Cardiac muscle cell (in vitro differentiated cells and primary cell): ENCODE measurements at places on chromosomes 2 and 18. TPM values are rescaled to one million over a fixed set of nuclear protein-coding genes. Genes with fewer than 3 reads are reported as not detected.

DNA sequence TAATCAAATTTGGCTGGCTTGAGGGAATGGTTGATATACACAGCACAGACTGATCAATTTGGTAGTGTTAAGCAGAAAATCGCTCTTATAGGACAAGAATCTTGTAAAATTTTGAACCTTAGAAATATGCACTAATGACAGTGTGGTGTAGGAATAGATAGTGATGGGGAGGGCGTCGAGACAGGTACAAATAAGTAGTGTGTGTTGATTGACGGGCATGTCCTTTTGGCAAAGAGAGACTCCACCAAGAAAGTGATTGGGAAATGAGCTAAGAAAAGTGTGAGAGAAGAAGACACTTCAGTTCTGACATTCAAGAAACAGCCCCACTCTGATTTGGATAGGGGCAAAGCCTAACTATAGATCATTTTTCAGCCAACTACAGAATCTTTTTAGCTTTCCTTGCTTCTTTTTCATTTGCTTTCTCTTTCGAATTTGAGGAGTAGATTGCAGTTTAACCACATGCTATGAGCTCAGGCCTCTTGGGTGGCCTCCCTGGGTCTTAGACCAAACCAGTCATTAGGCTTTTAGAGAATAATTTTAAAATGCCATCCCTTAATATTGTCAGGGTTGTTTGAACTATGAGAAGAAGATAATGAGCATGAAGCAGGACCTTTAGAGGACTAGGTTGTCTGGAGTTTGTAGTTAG lies 127.1 kb downstream of the CERS6 start:
- peak overlapping the region; percentile 3 for H3K27ac ChIP-seq
- H3K27me3 ChIP-seq, result no peaks in the 10 kb centered on the region
- peaks cover 33% of the 10 kb centered on the region for H3K4me1 ChIP-seq
- no peak overlapping the region for H3K4me3 ChIP-seq

DNA sequence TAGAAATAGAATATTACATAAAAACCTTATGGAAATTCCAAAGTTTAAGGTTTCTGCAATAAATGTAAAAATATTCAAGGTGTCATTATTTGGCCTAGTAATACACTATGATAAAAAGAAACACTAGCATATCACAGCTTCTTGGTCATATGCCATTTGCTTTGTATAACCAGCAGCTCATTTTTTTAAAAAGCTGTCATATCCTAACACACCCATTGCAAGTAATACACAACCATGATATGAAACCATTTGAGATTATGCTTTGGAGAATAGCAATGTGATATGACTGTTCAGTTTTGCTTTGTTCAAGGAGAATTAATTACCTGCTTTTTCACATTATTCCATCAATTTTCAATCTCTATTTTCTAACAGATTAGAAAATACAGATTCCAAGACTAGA lies 149.0 kb downstream of the IKZF2 start:
- no peaks in the 10 kb centered on the region for H3K4me1 ChIP-seq
- no peak for DNase-seq
- no peak overlapping the region for H3K27ac ChIP-seq

- no peaks in the 10 kb centered on the region for H3K27me3 ChIP-seq
- no peak overlapping the region for H3K27ac ChIP-seq
- H3K36me3 ChIP-seq, result peaks cover 3% of the 10 kb centered on the region
- no peak overlapping the region for H3K4me3 ChIP-seq
Observed at GRCh38 chr2:135987441-135987840, 2.0 kb upstream of the DARS1 start.

DNA sequence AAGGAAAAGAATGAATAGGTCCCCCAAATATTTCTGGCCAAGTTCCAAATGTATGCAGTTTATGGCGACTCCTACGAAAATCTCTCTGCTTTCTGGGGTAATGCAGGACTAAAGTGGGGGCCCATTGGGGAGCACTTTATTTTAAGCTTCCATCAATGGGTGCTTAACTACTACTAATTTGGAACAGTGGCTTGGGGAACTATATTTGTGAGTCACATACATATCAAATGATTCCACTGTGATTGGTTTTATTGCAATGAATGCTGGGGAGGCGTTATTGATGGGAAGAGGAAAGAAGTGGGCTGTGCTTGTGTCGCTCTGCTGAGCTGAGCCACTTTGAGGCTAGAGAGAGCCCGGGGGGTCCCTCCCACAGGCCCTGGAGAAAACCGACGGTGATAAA lies 560.4 kb upstream of the SALL3 start:
- H3K4me1 ChIP-seq, result no peaks in the 10 kb centered on the region
- DNase-seq, result no peak
- H3K27ac ChIP-seq, result no peak overlapping the region

GRCh38 chr2:238573065-238573778 lies 146.5 kb downstream of the ASB1 start:
- no peaks in the 10 kb centered on the region for H3K27me3 ChIP-seq
- no peak for DNase-seq
- no peaks in the 10 kb centered on the region for H3K4me1 ChIP-seq
- no peak overlapping the region for H3K4me3 ChIP-seq
- no peaks in the 10 kb centered on the region for H3K36me3 ChIP-seq
- no peak overlapping the region for H3K27ac ChIP-seq

DNA sequence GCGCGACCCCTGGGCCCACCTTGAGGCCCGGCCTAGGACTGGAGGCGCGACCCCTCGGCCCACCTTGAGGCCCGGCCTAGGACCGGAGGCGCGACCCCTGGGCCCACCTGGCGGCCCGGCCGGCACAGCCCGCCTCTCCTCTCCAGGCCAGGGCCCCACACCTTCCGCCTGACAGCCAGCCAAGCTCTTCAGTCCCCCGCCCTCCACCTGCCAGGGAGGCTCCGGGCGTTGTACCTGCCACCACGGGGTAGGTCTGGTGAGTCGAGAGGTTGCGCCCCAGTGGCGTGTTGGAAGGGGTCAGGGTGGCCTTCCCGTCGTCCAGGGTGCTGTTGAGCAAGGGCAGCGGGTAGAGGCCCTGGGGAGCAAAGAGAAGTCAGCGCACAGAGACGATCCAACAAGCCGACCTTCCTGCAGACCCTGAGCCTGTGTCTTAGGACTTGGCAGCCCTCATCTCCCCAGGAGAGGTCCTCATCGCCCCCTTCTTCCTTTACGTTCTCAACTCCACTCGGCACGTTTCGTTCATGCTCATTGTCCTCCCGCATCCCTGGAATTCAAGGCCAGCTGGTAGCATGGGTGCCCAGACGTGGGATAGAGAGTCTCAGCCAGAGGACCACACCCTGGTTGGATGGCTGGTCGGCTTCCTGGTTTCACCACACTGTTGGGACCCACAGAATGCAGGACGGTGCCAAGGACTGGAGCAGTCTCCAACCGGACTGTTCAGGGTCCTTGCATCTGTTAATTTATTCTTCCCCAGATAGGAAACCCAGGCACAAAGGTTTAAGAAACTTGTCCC lies 42.2 kb downstream of the PAX8 start:
- no peak for DNase-seq
- no peak overlapping the region for H3K27ac ChIP-seq
- H3K27me3 ChIP-seq, result no peaks in the 10 kb centered on the region
- no peak overlapping the region for H3K4me3 ChIP-seq

ALPI gene
- not detected in 2 replicates for total RNA-seq

DNA sequence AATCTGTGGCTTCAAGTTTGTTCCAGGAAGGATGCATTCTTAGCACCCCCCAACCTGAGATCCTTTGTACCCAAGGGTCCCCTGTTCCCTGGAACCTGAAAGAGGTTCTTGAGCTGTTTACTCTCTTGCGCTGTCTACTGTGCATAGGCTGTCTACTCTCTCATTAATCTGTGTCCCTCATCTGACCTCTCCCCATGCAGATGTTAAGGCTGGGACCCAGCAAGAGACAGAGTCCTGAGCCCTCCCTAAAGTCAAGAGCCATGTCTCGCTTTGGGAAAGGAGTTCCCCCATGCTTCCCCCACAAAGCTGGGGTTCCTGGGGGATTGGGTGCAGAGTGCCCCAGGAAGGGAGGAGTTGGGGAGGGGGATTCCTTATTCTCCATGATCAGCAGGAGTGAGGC lies 312.9 kb downstream of the CYP26B1 start:
- H3K4me3 ChIP-seq, result no peak overlapping the region
- no peaks in the 10 kb centered on the region for H3K27me3 ChIP-seq
- no peaks in the 10 kb centered on the region for H3K36me3 ChIP-seq
- H3K27ac ChIP-seq, result no peak overlapping the region
- no peak for DNase-seq

- H3K27me3 ChIP-seq, result peaks cover 100% of the 10 kb centered on the region
- DNase-seq, result no peak
- peak overlapping the region; percentile 32 for H3K4me3 ChIP-seq
- H3K27ac ChIP-seq, result no peak overlapping the region
- H3K4me1 ChIP-seq, result peaks cover 3% of the 10 kb centered on the region
Observed at GRCh38 chr2:176078541-176079284, 5.0 kb downstream of the EVX2 start.

- no peaks in the 10 kb centered on the region for H3K27me3 ChIP-seq
- H3K4me1 ChIP-seq, result no peaks in the 10 kb centered on the region
- peak; percentile 38 for DNase-seq
- H3K4me3 ChIP-seq, result no peak overlapping the region
- H3K27ac ChIP-seq, result no peak overlapping the region
Observed at GRCh38 chr18:79117385-79117784, 48.2 kb downstream of the ATP9B start.

DNA sequence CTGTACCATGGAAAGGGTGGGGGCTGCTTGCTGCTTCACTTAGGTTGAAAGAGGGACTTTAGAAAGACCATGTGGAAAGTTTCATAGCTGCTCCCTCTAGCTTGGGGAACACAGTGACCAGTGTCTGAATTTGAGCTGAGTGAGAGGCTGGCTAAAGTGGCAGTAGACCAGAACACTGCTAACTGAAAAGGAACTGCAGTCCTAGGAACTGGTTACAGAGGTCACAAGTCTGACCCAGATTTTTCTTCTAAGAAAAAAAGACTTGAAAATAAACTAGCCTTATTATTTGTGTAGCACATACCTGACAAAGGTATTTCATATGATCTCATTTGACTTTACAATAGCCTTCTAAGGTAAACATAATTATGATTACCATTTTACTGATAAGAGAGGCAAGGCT lies 153.6 kb downstream of the FSHR start:
- no peaks in the 10 kb centered on the region for H3K36me3 ChIP-seq
- H3K27ac ChIP-seq, result no peak overlapping the region
- H3K4me1 ChIP-seq, result no peaks in the 10 kb centered on the region

CHAC2 gene
- 2.8 and 3.0 TPM in 2 replicates for total RNA-seq

SCYGR2 gene
- not detected in 2 replicates for total RNA-seq

TMEM247 gene
- not detected in 2 replicates for total RNA-seq

GRCh38 chr2:225040856-225041206 lies 1.4 kb downstream of the DOCK10 start:
- H3K36me3 ChIP-seq, result no peaks in the 10 kb centered on the region
- H3K4me3 ChIP-seq, result no peak overlapping the region
- DNase-seq, result no peak

GRCh38 chr2:117571590-117572349 lies 242.7 kb upstream of the DDX18 start:
- H3K4me1 ChIP-seq, result no peaks in the 10 kb centered on the region
- H3K4me3 ChIP-seq, result no peak overlapping the region
- DNase-seq, result no peak

GALNT5 gene
- 2.0 and 2.4 TPM in 2 replicates for total RNA-seq

- H3K27me3 ChIP-seq, result no peaks in the 10 kb centered on the region
- DNase-seq, result no peak
- peaks cover 38% of the 10 kb centered on the region for H3K4me1 ChIP-seq
- H3K4me3 ChIP-seq, result no peak overlapping the region
Observed at GRCh38 chr2:45678791-45679348, 27.4 kb downstream of the PRKCE start.

- H3K27me3 ChIP-seq, result no peaks in the 10 kb centered on the region
- DNase-seq, result no peak
- no peak overlapping the region for H3K27ac ChIP-seq
- no peak overlapping the region for H3K4me3 ChIP-seq
Observed at GRCh38 chr2:224687156-224687555, 29.0 kb downstream of the CCDC195 start.

CFAP65 gene
- 0.07 and 2.2 TPM in 2 replicates for total RNA-seq

DNA sequence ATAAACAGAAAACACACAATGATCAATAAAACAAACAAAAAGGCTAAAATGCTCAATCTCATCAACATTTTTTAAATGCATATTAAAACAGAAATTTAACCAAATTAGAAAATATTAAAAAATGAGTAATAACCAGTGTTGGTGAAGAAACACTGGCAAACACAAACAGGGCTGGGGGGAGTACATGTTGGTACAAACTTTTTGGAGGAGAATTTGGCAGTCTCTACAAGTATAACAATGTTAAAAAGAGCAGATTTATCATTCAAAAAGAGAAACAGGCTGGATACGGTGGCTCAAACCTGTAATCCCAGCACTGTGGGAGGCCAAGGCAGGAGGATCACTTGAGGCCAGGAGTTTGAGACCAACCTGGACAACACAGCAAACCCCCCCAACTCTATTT lies 13.9 kb downstream of the MOB1A start:
- H3K36me3 ChIP-seq, result peaks cover 77% of the 10 kb centered on the region
- H3K27me3 ChIP-seq, result no peaks in the 10 kb centered on the region
- no peak overlapping the region for H3K27ac ChIP-seq
- no peak for DNase-seq

DNA sequence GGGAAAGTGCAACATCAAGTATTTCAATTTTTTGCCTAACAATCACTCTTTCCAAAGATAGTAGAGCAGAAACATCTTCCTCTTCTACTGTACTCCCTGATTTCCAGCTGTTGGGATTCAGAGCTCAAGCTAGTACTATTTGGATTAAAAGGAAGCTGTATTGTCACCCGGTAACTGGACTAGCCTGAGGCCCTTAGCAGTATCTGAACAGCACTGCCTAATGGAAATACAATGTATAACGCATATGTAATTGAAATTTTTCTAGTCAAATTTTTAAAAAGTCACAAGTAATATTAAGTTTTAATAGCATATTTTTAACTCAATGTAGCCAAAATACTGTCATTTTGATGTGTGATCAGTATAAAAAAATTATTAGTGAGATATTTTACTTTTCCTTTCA lies 86.2 kb downstream of the COX7A2L start:
- no peak for DNase-seq
- no peaks in the 10 kb centered on the region for H3K27me3 ChIP-seq
- no peak overlapping the region for H3K4me3 ChIP-seq
- H3K27ac ChIP-seq, result no peak overlapping the region
- no peaks in the 10 kb centered on the region for H3K36me3 ChIP-seq

DNA sequence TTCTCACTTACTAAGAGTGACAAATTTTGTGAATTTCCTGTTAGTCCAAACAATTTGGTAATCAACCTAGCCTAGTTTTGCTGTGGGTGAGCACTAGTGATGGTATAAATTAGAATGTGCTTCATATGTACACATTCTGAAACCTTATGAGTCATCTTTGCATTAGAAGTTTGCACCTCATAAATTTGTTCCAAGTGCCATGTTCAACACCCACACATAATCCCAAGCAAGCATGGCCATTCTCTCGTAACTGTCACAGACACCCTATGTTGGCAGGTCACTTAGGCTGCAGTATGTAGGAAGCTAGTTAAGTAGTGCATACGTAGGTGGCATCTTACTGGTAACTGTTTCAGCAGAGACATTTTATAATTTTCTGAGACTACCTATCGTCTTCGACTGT lies 46.9 kb downstream of the NAB1 start:
- H3K4me1 ChIP-seq, result peaks cover 20% of the 10 kb centered on the region
- peak; percentile 23 for DNase-seq
- no peaks in the 10 kb centered on the region for H3K27me3 ChIP-seq
- no peak overlapping the region for H3K27ac ChIP-seq
- H3K4me3 ChIP-seq, result no peak overlapping the region

OTX1 gene
- 0.14 and 0.66 TPM in 2 replicates for total RNA-seq

MC2R gene
- not detected in 2 replicates for total RNA-seq
